Fibroblast of skin of back (primary cell): ENCODE measurements at places on chromosomes 3 and 15.
A peak's percentile ranks its signal among the peaks of the same experiment; 100 is the strongest.

DNA sequence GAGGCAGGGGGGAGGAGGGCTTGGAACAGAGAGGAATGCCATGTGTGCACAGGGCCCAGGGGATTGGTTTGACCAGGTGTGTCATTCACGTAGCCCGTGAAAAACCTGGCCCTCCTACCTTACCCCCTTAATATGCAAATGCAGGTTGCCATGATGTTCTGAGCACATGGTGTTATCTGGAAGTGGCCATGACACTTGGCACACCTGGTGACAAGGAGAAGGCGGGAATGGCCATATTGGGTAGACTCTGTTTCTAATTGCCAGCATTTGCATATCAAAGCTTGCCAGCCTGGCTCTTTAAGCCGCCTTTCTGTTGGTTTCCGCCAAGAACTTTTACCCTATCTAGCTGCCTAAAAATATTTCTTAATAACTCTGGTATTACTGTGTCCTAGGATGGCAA, 202.1 kb upstream of the DPH6 start:
- DNase-seq: no peak

DNA sequence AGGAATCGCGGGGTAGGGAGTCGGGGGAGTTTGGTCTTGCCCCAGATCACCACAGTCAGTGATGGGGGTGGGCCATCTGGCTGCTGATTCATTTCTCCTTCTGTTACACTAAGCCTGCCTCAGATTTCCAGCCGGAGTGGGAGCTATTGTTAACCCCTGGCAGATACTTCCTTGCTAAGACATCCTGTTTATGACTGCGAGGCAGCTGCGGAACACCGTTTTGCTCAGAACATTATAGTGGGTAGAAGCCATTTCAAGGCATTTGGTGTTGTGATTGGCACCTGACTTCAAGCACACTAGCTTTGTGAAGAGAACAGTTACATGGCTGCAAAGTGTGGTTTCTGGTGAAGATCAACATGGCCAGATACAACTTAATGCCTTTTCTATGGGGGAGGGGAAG, 73.8 kb downstream of the FLNB start:
- DNase-seq: peak; percentile 67

DNA sequence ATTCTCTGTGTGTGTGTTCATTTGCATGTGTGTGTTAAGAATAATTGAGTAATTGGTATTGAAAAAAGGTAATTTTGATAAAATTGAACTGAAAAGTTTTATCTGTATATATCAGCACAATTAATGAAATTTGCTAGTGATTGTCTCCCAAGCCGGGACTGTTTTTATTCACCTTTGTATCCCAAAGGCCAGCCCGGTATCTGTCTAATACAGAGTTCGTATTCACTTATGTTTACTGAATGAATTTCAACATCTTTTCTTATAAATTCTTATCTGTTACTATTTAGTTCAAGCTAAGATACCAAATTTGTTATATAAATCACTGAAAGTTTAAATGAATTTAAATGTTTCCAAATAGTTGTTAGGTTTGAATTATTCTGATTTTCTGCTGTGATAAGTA, 394.0 kb upstream of the NAALADL2 start:
- DNase-seq: no peak

DNA sequence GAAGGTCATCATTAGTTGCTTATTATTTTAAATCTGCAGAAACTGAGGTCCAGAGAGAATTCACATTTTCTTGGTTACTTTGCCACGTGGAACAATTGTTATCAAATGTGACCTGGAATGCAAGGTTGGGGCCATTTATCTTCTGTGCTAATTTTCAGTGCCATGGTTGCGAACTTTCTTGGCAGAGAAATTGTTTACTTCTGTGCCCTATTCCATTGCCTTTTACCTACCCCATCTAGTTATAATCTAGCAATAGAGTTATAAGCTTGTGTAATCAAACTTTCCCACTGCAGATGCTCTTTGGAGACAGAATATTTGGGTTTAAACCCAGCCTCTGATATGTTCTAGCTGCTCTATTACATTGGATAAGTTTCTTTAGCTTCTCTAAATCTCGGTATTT, 242.9 kb downstream of the LPP start:
- no peak for DNase-seq

- DNase-seq: no peak
Measured at GRCh38 chr3:42991341-42992315, 12.5 kb downstream of the GASK1A start.

DNA sequence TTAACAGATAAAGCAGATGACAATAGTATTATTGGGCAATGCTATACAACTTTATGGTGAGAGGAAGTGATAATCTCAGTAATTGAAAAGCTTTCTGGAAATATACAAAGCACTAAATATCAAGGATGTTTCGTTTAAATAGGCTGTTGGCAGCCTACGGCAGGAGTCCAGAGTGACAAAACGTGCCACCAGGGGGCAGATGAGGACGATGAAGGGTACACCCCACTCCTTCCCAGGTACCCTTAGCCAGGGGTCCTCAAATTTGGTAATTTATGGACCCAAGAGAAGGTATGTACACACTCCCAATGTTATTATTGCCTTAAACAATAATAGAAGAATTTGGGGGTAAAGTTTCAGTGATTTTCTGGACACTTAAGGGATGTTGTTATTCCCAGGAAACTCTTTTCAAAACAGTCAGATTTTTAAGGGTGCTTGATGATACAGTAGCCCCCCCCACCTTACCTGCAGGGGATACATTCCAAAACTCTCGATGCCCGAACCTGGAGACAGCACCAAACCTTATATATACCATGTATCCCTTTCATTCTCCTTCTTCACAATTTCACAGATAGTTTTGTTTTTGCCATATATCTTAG, 1.4 kb upstream of the MAGEL2 start:
- DNase-seq: peak; percentile 9

- DNase-seq: peak; percentile 49
Measured at GRCh38 chr3:56467108-56467507, 1.2 kb downstream of the ERC2 start.

GRCh38 chr3:54874816-54875556, 52.9 kb downstream of the LRTM1 start:
- DNase-seq: peak; percentile 32
